ENCODE measurements at places on chromosomes 2 and 18.

GRCh38 chr18:11578799-11579198 lies 30.6 kb upstream of the SLC35G4 start:
- no peak for DNase-seq

GRCh38 chr2:120748310-120748709 lies 12.6 kb downstream of the GLI2 start:
- DNase-seq = no peak

GRCh38 chr2:70312560-70312959 lies 10.7 kb upstream of the FAM136A start:
- DNase-seq = no peak

GRCh38 chr18:39796393-39796792 lies 2158.6 kb upstream of the PIK3C3 start:
- no peak for DNase-seq

- no peak for DNase-seq
Measured at GRCh38 chr2:66438498-66438833, 3.5 kb downstream of the MEIS1 start.

- DNase-seq = no peak
Measured at GRCh38 chr2:65275141-65275915, 47.7 kb downstream of the ACTR2 start.
